ENCODE measurements at places on chromosomes 12 and 14.

DNA sequence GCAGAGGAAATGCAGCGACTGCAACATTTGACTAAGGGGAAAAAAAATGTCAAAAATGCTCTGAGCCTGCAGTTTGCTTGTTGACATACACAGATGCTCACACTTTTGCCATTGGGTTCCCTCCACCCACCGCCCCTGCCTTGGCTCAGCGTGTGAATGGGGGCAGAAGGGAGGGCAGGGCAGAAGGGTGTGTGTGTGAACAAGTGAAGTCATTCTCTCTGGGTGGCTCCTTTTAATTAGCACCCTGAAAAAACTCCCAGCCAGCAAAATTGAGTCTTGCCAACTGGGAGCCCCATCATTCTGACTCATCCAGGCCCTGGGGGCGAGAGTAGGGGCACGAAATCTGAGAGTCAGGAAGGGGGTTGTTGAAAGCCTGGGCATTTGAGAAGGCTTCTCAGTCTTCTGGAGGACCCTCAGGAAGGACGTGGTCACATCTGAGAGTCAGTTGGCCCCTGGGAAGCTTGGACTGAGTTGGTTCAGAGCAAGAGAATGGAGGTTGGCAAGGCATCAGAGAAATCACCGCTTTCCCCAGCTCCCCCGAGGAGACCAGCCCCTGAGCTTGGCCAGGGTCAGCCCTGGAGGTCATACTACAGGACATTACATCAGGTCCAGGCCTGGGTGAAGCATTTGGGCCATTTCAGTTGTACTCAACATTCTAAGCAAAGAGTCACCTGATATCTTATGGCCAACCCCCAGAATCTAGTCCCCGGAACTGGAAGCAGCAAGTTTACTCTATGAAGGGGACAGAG, 22.7 kb upstream of the KRT78 start:
- no peak for DNase-seq

DNA sequence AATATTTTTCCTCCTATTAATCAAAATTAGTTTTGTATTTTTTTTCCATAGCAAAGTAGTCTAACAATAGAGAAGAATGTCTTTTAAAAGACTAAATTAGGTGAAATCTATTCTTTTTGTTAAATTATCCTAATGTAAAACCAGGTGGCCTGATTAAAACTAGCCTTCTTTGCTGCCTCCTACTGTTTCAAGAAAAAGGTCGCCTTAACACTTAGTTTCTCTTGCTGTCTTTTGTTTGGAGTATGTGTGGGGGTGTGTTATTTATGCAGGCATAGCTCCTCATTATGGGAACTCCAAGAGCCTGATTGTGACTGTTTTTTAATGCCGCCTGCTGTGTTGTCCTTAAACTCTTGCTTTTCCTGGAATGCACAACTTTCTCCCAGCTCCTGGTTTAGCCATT, 855.3 kb downstream of the DIO2 start:
- no peak for DNase-seq

- DNase-seq = no peak
These were observed 370.2 kb downstream of the DPF3 start for GRCh38 chr14:72523424-72524294.

DNA sequence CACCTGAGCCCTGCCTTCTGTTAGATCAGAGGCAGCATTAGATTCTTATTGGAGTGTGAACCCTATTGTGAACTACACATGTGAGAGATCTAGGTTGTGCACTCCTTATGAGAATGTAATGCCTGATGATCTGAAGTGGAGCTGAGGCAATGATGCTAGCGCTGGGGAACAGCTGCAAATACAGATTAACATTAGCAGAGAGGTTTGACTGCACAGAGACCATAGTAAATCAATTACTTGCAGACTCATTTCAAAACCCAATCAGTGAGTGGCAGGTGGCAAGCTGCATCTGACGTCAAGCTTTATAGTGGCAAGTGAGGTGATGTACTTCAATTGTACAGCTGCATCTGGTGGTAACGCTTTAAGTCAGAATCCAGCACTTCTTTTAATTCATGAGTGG, 141.6 kb downstream of the GPHN start:
- DNase-seq = no peak

- DNase-seq = no peak
These were observed 40.4 kb upstream of the MTHFD1 start for GRCh38 chr14:64347748-64348147.

- no peak for DNase-seq
These were observed 159.9 kb upstream of the SRRM4 start for GRCh38 chr12:118821386-118821925.

DNA sequence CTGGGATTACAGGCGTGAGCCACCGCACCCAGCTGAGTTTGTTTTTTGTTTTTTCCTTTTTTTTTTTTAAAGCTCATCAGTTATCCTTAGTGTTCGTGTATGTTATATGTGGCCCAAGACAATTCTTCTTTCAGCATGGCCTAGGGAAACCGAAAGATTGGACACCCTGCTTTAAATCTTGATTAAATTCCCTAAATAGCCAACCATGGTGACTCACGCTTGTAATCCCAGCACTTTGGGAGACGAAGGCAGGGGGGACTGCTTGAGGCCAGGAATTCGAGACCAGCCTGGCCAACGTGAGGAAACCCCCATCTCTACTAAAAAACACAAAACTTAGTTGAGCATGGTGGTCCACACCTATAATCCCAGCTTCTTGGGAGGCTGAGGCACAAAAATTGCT, 131.1 kb downstream of the MED13L start:
- no peak for DNase-seq

- DNase-seq = no peak
These were observed 18.9 kb upstream of the FIGNL2 start for GRCh38 chr12:51867371-51867770.

- no peak for DNase-seq
These were observed 58.3 kb downstream of the CEP83 start for GRCh38 chr12:94401326-94401725.

DNA sequence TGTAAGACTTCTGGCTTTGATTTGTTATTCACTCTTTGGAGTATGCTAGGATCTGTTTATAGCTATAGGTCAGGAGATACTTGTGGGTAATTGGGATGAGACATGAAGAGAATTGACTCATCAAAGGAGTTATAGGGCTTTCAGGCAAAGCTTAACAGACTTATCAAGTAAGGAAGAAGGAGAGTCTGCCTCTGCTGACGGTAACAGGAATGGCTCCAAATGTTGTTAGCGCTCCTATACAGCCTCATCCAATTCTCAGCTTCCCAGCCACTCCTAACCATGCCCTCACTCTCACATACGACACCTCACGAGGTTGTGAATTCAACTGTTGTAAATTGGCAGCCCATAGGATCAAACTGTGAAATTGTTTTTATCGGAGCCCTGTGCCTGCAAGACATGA, 140.5 kb downstream of the KCNA5 start:
- DNase-seq = no peak

- DNase-seq = no peak
These were observed 319.8 kb downstream of the ZFP36L1 start for GRCh38 chr14:68473069-68473468.

DNA sequence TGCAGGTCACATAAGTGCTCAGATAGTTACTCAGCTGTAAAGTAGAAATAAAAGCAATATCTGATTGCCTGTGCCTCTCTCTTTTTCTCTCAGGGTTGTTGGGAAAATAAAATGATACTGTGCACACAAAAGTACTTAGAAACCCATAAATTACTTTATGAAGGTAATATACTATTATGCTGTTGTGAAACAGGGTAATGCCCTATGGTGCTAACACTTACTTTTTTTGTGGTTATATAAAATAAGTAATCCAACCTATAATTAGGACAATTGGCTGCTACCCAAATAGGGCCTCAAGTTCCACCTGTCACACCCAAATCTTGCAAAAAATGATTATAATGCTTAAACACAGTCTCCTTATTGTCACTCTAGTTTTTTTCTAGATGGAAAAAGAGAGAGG, 50.6 kb downstream of the DAAM1 start:
- DNase-seq = no peak

- no peak for DNase-seq
These were observed 36.6 kb downstream of the RCOR1 start for GRCh38 chr14:102629011-102629444.

GRCh38 chr12:98852181-98852580, 207.1 kb downstream of the APAF1 start:
- DNase-seq = no peak

GRCh38 chr12:28425526-28425925, 235.3 kb downstream of the CCDC91 start:
- DNase-seq = no peak

DNA sequence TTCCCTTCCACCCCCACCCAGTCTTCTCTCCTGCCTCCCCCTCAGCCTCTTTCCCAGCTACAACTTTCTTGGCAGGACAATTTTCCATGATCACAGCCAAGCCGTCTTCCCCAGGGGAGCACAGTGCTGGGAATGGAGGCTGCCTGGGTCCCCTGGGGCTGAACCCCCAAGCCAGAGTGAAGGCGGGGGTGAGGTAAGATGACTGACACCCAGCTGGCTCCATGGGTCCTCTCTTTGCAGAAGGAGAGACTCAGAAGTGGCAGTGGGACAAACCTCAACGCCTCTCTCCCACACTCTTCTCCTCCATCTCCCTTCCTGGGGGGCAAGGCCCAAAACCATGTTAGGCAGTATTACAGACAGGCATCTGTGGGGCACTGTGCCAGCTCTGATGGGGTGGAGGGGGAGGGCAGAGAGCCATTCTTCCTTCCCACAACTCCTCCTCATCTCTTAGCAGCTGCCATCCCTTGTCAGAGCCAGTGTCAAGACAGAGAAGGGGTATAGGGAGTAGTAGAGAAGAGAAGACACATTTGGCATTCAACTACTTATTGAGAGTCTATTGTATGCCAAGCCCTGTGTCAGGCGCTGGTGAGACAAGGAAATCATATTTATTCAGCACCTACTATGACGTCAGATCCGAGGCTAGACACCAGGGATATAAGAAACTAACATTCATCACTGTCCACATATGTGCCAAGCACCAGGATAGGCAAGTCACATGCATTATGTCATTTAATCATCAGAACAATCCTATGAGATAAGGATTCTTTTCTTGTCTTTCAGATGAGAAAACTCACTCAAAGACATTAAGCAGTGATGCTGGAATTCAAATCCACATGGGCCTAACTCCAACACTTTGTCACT, 3.6 kb downstream of the ITGA7 start:
- DNase-seq = no peak

DNA sequence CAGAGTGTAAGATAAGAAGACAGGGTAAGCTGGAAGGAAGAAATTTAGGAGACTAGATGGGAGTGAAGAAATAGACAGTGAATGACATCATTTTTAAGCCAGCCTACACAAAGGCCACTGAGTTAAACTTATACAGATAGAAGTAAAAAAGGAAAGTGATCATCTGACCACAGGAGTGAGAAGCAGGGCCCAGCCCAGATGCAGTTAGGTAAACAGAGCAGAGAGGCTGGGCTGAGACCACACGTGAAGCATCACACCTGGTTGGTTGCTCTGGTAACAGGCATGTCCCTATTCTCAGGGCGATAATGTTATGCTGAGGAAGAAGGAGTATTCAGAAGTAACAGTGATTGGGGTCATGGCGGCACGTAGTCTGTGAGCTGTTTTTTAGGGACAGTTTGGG, 1079.4 kb downstream of the AACS start:
- no peak for DNase-seq

DNA sequence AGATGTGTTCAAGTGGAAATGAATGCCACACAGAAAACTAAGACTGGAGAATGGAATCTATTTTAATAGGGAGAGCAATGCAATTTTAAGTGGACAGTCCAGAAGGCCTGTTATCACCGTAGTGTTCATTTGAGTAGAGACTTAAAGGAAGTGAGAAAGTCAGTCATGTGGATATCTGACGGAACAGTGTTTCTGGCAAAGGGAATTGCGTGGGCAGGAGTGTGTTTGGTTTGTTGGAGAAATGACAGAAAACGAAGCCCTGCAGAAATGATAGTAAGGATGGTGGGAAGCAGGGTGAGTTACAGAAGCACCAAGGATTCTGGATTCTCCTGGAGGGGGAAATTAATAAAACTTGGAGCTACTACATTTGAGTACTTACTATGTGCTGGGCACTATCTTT, 776.6 kb downstream of the MED13L start:
- DNase-seq = no peak

- no peak for DNase-seq
These were observed 158.5 kb upstream of the FOXN3 start for GRCh38 chr14:89575386-89576061.

- no peak for DNase-seq
These were observed 39.3 kb upstream of the ZNF641 start for GRCh38 chr12:48390026-48390425.

DNA sequence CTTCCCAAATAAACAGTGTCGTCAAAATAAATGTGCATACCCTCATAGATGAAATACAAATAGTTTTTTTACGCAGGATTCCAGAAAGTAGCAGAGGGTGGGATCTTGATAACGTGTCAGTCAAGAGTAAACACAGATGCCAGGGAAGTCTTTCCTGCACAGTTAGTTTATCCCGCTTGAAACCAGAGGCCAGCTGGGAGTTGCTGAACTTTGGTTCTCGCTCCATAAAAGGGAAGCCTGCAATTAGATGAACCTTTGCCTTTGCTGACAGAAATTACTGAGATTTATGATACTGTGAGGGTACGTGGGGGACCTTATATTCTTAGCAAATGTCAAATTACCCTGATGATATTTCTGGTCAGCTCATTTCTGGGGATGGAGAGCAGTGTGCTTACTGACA, 18.9 kb downstream of the FAR2 start:
- no peak for DNase-seq

- DNase-seq = no peak
These were observed 3.2 kb downstream of the CFL2 start for GRCh38 chr14:34711169-34711568.

DNA sequence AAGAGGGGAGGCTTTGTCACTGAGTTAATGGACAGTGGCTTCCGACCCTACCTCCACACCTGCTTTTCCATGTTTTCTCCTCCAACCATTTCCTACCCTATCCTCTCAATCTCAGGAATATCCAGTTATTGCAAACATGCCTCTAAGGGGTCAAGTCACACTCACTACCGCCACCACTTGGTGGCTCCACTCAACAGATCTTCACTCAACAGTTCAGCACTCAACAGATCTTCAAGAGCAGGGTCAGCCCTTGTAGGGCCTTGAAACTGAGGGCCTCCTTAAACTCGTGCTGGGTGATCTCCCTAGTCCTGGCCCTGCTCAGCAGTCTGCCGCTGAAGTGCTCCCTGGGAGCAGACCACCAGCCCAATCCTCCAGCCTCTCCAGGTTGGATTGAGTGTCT, 14.2 kb downstream of the ZNF641 start:
- DNase-seq = no peak

- DNase-seq = no peak
These were observed 365.3 kb downstream of the ZFP36L1 start for GRCh38 chr14:68427550-68427890.

GRCh38 chr14:50058113-50058512, 58.3 kb downstream of the VCPKMT start:
- no peak for DNase-seq
